Stimulated activated CD4-positive, alpha-beta T cell treated with anti-CD3 and anti-CD28 coated beads, Interleukin-4, amount 100 ng/mL, for 48 hours (primary cell): ENCODE measurements at places on chromosomes 5 and 9.

- DNase-seq, result no peak
These were observed 25.4 kb upstream of the SNX18 start for GRCh38 chr5:54492178-54492577.

DNA sequence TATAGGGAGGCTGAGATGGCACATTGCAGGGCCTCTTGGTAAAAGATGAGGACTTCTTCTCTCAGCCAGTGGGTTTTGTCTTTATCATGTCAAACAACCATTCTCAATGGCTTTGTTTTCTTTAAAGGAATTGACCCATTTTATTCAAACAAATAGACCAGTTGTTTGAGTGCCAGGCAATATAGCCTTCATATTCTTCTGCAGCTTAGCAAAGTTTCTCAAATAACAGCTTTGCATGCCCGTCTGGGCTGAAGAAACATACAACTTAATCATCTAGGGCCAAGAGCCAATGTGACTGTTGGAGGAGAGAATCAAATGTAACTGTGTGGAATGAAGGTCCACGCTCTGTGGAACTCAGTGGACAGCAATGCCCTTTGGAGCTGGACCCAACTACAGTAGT lies 57.4 kb upstream of the ADRA1B start:
- DNase-seq, result no peak

GRCh38 chr9:89000371-89000781 lies 9.1 kb downstream of the S1PR3 start:
- no peak for DNase-seq

- peak; percentile 24 for DNase-seq
These were observed 96.8 kb downstream of the ZNF608 start for GRCh38 chr5:124649491-124650146.

GRCh38 chr5:32123058-32123805 lies 50.9 kb downstream of the GOLPH3 start:
- no peak for DNase-seq

DNA sequence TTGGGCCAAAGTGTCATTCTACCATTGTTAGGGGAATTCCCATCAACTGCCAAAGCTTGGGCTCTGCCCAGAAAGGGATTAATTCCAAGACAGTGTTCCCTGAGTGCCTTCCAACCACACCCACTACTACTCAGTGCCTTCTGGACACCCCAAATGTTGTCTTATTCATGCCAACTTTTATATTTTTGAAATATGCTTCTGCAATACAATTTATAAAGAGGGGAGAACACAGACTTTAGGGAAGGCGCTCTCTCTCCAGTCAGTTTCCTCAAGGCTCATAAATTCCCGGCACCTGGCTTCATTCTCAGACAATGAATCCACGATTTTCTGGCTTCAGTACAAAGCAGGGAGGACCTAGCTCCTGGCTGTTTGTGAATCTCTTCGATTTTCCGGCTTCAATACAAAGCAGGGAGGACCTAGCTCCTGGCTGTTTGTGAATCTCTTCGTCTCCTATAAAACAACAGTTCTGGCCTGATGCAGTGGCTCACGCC lies 120.1 kb upstream of the MYO10 start:
- DNase-seq, result no peak

GRCh38 chr9:106075960-106076327 lies 381.6 kb downstream of the TMEM38B start:
- no peak for DNase-seq

GRCh38 chr5:146291421-146292074 lies 47.1 kb upstream of the POU4F3 start:
- no peak for DNase-seq

GRCh38 chr9:122939601-122940000 lies 1.2 kb upstream of the RABGAP1 start:
- no peak for DNase-seq

- DNase-seq, result no peak
These were observed 30.6 kb upstream of the ANKRD33B start for GRCh38 chr5:10533226-10533625.

- no peak for DNase-seq
These were observed 11.3 kb downstream of the STOM start for GRCh38 chr9:121358751-121359150.

- no peak for DNase-seq
These were observed 52.1 kb downstream of the PALM2AKAP2 start for GRCh38 chr9:109831998-109832658.

DNA sequence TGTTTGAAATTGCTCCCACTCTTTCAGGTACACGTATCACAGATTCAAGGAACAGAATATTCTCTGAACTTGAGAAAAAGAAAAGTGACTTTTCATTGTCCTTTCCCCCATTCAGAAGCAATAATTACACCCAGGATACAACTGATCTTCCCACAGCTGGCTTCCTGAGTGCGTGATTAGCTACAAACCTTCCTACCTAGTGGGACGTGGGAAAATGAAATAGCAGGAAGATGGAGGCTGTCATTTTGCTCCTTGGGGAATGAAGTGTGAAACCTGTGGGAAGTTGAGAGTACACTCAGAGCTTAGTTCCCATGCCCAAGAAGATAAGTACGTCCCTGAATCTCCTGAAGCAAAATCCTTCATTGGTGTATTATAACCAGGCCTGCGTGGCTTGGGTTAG lies 2.6 kb downstream of the TAS2R1 start:
- DNase-seq, result no peak

- DNase-seq, result no peak
These were observed 133.4 kb upstream of the SHB start for GRCh38 chr9:38202336-38202938.

GRCh38 chr9:123990427-123990826 lies 21.1 kb upstream of the LHX2 start:
- no peak for DNase-seq

GRCh38 chr5:41519801-41520200 lies 9.4 kb upstream of the PLCXD3 start:
- DNase-seq, result no peak

DNA sequence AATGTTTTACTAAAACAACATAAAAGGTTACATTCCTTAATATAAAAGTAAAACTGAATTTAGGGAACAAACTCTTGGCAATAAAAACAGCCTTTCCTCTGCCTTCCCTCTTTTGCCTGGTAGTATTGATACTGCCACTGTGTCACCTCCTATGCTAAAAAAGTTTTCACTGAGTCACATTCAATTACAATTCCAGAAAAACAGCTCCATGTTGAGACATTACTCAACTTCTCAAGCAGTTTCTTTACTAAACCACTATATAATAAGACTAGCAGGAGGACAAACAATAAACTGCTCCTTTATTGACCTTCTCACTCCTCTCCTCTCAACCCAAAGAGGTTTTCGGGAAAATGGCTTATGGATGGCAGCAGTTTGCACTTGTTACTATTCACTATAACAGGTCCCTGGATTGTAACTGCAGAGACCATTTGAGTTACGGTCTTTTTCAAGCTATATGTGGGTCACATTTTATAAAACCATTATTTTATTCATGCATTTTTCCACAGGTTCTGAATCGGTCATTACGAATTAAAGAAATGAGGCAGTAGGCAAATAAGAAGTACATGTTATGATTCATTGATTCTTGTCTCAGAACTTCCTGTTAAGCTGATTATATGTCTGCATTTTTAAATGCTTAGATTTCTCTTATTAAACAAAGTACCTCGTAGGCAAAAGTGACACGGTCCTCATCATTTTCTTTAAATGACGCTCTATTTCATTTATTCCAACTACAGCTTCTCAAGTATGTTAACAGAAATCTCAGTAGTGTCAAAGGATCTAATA lies 2.1 kb downstream of the ZDHHC21 start:
- DNase-seq, result no peak

DNA sequence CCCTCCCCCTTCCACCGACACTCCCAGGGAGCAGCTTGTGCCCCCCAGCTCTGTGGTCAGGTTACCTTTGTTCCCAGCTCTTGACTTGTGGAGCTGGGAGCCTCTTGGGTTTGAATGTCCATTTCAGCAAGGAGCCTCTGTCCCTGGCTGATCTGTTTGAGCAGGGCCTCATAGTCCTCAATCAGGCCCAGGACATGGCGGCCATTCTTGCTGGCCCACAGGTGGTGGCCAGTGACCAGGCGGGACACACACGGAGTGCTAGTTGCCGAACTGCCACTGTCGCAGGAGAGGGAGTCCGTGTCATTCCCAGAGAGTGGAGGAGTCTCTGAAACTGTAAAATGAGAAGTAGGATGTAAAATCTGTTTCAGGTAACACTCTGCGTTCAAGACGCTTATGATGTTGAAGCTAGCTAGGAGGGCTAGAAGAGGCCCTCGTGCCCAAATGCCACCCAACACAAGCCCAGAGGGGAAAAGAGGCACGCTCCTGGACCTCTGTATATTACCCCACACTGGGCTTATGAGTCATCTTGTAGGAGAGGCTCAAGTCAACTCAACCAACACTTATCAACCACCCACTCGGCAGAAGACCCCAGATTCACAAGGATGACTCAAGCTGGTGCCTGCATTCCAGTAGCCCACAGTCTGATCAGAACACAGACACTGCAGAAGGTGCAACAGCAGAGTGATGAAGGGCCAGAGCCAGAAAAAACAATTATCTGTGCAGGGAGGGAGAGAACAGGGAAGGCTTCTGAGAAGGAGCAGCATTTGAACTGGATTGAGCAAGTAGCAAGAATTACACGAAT lies 177.0 kb downstream of the CDK5RAP2 start:
- DNase-seq, result no peak

DNA sequence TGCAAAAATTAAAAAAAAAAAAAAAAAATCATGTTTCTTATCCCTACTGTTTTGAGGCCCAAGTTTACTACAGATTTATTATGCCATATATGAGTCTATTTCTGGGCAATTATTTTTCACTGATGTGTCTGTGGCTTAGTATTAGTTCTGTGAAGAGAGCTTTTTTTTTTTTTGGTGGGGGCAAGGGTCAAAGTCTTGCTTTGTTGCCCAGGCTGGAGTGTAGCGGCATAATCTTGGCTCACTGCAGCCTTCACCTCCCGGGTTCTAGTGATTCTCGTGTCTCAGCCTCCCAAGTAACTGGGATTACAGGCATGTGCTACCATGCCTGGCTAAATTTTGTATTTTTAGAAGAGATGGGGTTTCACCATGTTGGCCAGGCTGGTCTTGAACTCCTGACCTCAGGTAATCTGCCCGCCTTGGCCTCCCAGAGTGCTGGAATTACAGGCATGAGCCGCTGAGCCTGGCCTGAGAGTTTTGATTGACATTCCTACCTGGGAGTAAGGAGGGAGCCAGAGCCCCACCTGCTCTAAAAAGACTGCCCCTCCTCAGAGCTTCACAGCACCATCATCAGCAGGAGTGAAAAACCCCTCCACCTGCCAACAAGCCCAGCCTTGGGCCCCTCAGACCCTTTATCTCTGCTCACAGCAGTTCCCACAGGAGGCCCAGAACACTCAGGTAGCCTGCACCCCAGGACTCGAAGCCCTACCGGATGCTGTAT lies 36.1 kb upstream of the JADE2 start:
- no peak for DNase-seq

DNA sequence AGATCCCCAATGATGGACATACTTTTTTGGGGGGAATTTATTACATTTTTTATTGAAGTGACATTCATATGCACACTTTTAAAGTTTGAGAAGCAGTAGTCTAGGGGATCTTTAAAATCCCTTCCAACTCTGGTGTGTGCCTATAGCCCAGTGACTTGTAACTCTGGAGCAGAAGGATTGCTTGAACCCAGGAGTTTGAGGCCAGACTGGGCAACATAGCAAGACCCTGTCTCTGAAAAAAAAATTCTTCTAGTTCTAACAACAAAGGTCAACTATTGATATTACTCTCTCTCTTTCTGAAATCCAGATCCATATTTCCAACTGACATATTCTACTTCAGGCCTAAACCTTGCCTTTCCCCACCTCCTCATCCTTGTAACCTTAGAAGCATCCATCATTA lies 148.2 kb upstream of the SPRY4 start:
- no peak for DNase-seq

- DNase-seq, result no peak
These were observed 7.0 kb downstream of the SARDH start for GRCh38 chr9:133730994-133731715.

- DNase-seq, result no peak
These were observed 132.7 kb upstream of the APC start for GRCh38 chr5:112604732-112605630.

DNA sequence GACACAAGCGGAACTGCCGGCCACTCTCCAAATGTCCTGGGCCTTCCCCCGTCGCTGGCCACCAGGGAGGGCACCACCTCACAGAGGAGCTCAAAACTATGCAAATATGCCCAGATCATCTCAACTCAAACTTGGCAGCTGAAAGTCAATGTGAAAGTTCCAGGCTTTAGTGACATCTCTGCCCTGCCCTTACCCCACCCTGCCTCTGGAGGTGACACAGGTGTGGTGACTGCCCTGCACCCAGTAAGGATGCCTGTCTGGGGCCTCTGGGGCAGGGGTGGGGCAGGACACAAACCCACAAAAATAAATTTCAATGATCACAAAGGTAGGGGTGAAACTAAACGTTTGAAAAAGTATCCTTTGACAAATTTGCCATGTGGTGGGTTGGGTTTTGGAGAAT lies 213.4 kb downstream of the HSPA4 start:
- DNase-seq, result no peak

- DNase-seq, result no peak
These were observed 77.6 kb downstream of the ADAMTS2 start for GRCh38 chr5:179267671-179268083.

- DNase-seq, result no peak
These were observed 83.5 kb upstream of the CCL21 start for GRCh38 chr9:34793428-34793827.

- no peak for DNase-seq
These were observed 563 bp downstream of the SNAPC4 start for GRCh38 chr9:136399176-136400037.

- no peak for DNase-seq
These were observed 1603.0 kb upstream of the C9orf72 start for GRCh38 chr9:29176231-29176630.

- no peak for DNase-seq
These were observed 2.2 kb downstream of the FBXL7 start for GRCh38 chr5:15502208-15502607.

DNA sequence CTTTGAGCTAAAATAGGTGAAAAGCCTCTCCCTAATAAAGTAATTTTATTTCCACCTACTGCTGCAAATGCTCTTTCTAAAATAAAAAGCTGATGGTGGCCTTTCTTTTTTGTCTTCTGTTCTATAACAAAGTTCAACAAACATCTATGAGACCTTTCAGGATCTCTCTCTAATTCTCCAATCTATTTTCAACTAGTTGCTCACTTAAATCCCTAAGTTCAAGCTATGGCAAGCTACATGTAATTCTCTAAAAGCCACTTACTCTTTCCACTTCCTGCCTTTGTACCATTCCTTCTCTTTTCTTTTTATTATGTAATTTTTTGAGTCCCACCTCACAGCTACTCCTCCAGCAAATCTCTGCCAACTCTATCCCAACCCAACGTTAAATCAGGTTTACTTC lies 20.9 kb downstream of the CHD1 start:
- DNase-seq, result no peak

- DNase-seq, result no peak
These were observed 492.2 kb upstream of the ARRDC3 start for GRCh38 chr5:91875196-91875779.
